Fibroblast of gingiva (primary cell): ENCODE measurements at places on chromosomes 1 and 21.

DNA sequence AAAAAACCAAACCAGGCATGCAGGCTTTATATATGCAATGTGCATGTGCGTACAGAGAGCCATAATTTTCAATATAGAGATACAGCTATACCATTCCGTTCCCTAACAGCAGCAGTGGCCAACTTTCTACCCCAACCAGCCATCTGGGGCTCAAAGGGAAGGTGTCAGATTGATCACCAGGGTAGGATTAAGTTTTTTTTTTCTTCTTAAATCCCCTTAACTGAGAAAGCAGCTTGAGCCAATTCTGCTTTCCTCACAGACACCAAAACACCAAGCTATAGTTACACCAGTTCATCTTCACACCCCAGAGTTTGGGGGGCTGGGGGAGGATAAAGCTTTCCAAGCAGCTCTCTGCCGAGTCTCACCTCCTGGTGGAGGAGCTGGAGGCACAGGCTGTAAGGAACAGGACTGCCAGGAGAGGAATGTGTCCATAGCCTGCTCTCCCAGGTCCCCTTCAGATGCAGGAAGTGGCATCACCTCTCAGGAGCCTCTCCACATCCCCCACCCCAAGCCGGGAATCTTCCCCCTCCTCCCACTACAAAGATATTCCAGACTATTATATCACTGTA is 87.9 kb downstream of the SSBP3 start:
- DNase-seq, result no peak

- no peak for DNase-seq
Observed at GRCh38 chr1:2198571-2198970, 4.0 kb upstream of the FAAP20 start.

DNA sequence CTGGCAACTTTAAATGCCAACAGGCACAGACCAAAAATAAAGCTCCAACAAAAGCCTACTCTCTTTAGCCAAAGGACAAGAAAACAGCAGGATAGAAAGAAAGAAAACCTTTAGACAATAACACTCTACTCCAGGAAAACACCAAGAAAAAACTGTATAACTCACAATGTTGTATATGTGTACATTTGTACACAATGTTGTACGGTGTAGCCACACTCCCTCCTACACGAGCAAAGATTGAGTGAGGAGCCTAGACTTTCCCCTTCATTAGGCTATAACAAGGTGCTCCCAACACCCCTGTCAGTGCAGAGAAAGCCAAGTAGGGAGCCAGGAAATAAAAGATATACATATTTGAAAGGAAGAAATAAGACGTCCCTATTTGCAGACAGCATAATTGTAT is 24.0 kb downstream of the GJA4 start:
- no peak for DNase-seq

- DNase-seq, result peak; percentile 56
Observed at GRCh38 chr1:153533689-153534201, 2.0 kb downstream of the S100A6 start.

GRCh38 chr1:110582378-110582777 is 23.8 kb downstream of the KCNA2 start:
- no peak for DNase-seq

DNA sequence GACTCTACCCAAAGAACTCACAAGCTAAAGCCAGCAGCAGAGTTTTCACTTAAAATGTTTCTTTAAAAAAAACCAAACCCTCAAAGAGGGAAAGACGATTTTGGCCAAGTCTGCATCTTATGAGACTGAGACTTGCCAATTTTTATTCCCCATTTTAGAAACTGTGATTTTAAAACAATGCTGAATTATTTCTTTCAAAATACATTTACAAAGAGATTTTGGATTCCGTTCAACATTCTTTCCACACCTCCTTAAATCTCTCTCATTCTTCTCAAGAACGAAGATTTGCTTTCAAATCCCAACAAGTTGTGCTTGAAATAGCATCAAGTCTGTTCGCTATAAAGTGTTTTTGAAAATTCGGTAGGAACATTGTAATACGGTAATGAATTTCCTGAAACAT is 133.9 kb upstream of the VANGL1 start:
- no peak for DNase-seq

DNA sequence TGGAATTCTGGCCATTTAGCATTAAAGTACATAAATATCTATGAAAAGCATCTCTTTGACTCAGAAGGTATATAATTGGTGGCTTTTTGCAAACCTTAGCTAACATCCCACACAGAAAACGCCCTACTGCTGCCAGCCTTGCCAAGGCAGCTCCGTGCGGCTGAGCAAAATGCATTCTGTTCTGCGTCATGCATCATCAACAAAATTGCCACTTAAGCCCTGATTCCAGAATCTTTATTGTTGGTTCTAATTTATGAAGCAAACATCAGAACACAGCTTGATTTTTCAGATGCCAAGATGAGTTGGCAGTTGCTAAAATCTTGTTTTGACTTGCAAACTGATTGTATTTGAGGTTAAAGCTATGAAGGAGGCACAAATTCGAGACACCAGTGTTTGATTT is 314.9 kb upstream of the DEPDC1 start:
- DNase-seq, result no peak
